ENCODE measurements at places on chromosomes 5 and 9.

DNA sequence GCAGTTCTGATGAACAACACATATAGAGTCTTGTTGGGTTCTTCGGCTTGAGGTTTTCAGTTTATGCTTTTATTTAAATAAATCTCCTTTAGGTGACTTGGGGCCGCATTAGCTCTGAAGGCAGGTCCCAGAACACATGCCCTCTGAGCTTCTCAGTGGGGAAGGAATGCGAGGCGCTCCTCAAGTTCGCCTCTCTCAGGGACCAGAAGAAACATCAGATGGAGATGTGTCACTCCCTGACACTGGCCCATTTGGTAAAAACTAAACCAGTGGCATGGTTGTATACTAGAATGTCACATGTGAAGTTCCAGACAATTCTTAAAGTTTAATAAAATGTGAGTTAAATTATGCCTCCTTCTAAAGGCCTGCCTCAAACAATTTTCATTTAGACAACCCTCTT lies 1.9 kb downstream of the MACROH2A1 start:
- no peak for DNase-seq

DNA sequence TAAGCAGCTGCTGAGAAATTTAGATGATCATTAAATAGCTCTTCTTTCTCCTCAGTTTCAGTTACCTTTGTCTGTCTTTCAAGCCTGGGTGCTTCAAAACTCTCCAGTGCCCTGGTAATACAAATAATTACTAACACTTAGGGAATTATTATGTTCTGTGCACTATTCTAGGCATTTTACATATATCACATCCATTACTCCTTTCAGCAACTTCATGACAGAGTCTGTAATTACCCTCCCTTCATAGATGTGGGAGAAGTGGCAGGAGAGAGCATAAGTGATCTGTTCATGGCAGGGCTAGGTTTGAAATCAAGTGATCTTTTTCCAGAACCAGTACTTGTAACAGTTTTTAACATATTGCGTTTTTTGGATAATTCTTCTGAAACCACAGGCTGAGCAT lies 32.0 kb downstream of the MAN2A1 start:
- DNase-seq: no peak

- peak; percentile 92 for DNase-seq
Observed at GRCh38 chr5:32174011-32174870, at the start of gene GOLPH3. Gene GOLPH3, minus strand, starts transcription at chr5:32174319. Its CDS starts 285 bp downstream, at chr5:32174034.

DNA sequence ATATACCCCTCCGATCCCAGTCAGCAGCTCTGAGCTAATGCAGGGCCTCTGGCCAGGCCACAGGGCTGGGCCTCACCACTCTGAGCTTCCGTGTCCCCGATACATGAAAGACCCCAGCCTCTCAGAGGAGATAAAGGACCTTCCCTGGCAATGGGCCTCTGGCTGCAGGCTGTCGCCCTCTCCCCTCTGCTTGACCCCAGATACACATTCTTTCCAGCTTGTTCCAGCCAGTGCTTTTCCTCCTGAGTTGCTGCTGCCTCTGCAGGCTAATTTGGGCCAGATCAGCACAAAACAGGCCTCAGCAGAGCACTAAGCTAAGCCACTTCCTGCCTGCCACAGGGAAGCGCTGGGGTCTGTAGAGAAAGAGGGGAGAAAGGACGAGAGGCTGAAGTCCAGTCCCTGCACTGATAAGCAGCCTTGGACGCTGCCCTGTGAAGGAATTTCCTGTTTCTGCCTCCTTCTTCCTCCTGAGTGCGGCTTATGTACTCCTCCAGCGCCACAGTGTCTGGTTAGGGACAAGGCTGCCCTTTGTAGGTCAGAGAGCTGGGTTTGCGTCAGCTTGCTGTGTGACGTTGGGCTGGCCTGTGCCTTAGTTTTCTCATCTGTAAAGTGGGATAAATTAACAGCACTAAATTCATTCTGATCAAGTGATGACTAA lies 73.0 kb upstream of the IL17B start:
- DNase-seq: peak; percentile 42

GRCh38 chr5:109743770-109744212 lies 54.1 kb downstream of the MAN2A1 start:
- no peak for DNase-seq

DNA sequence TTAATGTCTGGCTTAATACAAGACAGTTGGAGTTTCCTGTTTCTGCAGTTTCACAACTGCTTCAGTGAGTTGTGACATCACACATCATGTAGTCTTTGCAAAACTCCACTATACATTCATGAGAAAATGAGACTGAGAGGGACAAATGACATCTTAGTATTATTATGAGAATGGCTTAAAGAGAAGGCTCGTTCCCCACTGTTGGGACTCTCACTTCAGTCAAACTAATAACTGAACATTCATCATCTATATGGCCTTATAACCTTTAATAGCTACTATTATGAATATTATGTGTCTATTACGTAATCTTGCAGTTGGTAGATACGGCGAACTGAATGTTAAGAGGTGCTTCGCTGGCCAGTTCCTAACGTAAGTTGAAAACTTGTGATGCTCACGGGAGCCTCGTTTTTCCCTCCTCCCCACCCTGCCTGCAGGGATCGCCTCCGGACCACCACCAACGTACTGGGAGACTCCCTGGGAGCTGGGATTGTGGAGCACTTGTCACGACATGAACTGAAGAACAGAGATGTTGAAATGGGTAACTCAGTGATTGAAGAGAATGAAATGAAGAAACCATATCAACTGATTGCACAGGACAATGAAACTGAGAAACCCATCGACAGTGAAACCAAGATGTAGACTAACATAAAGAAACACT lies 79.4 kb downstream of the SLC1A3 start:
- DNase-seq: no peak

- no peak for DNase-seq
Observed at GRCh38 chr9:70435948-70436347, 21.5 kb upstream of the KLF9 start.

GRCh38 chr5:82396871-82397514 lies 118.8 kb upstream of the RPS23 start:
- no peak for DNase-seq

- no peak for DNase-seq
Observed at GRCh38 chr9:83231039-83231438, 168.1 kb upstream of the RASEF start.

DNA sequence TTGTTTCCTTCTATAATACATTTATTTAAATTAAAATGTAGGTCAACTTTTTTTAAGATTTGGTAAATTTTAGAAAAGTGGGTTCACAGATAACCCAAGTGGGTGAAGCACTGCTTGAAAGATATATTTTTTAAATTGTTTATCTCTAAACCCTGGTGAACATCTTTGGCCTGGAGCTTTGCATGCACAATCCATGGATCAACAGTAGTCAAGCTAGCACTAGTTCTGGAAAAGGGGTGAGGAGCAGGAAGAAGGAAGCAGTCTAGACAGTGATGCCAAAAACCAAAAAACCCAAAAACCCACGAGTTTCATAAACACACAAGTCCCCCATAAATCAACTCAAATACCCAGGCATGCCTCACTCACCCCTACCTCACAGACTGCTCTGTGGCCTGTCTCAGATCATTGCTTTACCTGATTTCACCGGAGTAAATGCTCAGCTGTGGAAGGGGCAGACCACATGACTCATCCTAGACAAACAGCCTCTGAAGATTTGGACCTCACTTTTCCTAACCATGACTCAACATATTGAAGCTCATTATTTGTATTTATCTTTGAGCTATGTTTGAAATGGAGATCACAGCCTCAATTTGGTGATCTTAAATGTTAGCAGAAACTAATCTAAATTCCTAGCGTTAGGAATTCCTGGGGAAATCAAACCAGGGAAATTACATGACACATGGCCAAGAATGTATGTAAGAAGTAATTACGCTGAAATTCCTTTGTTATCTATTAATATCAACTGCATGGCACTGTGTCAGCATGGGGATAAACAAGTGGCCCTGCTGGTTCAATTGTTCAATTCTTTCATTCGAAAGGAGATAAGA lies 149.6 kb downstream of the ZNF608 start:
- no peak for DNase-seq

GRCh38 chr9:1514776-1515363 lies 464.7 kb downstream of the DMRT2 start:
- DNase-seq: no peak

- no peak for DNase-seq
Observed at GRCh38 chr5:35877655-35878054, 21.0 kb downstream of the IL7R start.

GRCh38 chr5:158886086-158886485 lies 213.6 kb downstream of the EBF1 start:
- no peak for DNase-seq

GRCh38 chr9:15909297-15909696 lies 356.5 kb downstream of the CCDC171 start:
- DNase-seq: no peak

DNA sequence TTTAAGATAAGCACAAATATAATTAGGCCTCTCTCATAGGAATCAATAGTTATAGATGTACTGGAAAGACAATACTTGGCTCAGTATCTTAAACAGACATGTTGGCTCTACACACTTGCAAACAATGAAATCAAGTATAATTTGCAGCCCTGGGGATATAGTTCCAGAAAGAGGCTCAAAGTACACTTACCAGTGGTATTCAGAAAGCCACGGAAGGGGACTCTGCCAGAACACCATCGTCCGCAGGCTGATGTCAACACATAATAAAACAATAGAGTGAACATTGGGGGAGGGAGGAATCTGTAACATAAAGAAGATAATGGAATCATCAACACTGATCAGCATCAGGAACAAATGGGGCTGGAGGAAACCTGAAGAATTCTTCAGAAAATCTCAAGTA lies 31.2 kb upstream of the EBF1 start:
- no peak for DNase-seq

GRCh38 chr5:93925321-93925720 lies 183.9 kb upstream of the POU5F2 start:
- DNase-seq: no peak

GRCh38 chr9:136977649-136978072 lies 357 bp downstream of the PTGDS start:
- no peak for DNase-seq

DNA sequence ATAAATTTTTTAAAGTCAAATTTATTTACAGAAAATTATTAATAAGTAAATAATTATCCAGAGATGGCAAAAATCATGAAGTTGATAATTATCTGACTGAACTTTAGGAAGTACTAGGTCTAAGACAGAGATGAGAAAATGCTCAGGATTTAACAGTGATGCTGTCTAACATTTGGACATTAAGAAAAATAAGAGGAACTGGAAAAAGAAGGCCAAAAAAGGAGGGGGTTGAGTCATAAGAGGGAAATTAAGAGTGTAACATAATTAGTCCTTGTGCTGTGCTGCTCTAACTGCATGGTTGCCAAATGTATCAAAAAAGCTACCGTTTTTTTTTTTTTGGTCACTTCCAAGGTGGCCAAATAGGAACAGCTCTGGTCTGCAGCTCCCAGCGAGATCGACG lies 35.4 kb upstream of the TUT7 start:
- DNase-seq: no peak

DNA sequence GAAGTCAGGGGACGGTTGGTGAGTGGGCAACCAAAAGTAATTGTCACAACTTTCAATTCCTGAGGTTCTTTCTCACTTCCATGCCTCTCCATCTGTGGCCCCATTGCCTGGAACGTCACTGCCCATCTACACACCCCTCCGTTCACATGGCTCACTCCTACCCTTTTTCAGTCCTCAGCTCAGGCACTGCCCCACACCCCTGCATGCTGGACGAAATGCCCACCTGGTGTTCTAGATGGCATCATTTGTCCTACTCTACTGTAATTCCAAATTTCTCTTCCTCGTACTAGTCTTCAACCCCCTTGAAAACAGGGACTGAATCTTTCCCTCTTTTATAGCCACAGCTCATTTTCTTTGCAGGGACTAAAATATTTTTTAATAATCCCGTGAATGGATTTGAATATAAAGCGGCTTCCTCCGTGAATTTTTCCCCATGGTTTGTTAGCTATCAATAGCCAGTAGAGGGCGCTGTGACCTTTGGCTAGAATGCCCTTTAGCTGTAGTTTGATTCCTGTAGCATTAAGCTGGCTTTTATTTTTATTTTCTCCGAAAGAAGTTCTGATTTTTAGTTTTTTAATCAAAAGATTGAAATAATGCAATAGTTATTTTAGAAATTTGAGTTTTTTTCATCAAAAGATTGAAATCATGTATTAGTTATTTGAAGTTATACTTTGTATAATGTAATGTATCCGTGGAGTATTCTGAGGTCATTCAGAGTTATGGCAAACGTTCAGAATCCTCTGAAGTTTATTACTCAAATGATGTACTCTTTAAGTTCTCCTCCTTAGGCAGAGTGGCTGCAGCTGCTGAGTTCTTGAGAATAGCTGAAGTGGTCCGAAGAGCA lies 232.1 kb downstream of the SH3GL2 start:
- DNase-seq: no peak

GRCh38 chr5:18117968-18118367 lies 483.7 kb downstream of the TAF11L14 start:
- DNase-seq: no peak

GRCh38 chr9:93051680-93052089 lies 6.8 kb upstream of the SUSD3 start:
- DNase-seq: no peak

- DNase-seq: no peak
Observed at GRCh38 chr9:136311051-136312008, 7.4 kb upstream of the CCDC187 start.

DNA sequence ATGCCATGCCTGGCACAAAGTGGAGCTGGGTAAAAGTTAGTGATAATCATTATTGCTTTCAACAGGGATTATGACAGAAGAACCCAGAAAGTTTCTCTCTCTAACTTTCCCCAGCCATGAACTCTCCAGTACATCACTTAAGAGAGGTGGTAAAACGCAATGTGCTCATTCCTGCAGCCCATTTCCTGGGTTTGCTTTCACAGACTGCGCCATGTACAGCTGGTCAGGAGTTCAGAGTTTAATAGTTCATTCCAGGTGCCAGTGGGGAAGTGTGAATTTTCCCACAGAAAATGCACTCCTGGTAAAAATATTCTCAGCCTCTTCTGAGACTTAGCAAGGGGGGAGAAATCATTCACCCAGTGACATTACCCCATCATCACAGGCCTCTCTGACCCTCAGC lies 35.5 kb downstream of the ADAM19 start:
- no peak for DNase-seq

DNA sequence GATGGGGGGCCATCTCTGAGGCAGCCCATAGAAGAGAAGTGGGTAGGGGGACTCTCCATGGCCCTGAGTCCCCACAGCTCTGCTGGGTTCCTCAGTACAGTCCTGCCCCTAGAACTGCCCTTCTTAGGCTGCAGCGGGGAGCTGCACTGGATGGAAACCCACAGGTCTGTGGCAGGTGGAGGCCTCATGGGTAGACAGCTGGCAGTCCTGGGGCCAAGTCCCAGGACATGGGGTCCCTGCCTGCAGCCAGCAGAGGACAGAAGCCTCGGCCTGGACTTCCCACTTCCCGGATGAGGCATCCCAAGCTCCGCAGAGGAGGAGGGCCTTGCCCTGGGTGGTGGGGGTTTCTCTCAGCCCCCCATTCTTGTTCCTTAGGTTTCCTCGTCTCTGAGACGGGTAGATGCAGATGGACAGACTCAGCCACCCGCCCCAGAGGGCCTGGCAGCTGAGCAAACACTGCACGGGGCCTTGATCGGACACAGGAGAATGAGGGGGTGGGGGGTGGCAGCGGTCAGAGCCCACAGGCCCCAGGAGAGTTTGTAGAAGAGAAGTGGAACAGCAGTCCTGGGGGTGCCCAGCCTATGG lies 153.8 kb downstream of the C9orf50 start:
- no peak for DNase-seq
